Dermis microvascular lymphatic vessel endothelial cell (primary cell): ENCODE measurements at places on chromosomes 2 and 18. TPM values are rescaled to one million over a fixed set of nuclear protein-coding genes. Genes with fewer than 3 reads are reported as not detected.

GRCh38 chr2:236290742-236291425 is 26.7 kb upstream of the ASB18 start:
- DNase-seq: no peak

- no peak for DNase-seq
Observed at GRCh38 chr2:177625744-177626650, 233.4 kb downstream of the AGPS start.

DNA sequence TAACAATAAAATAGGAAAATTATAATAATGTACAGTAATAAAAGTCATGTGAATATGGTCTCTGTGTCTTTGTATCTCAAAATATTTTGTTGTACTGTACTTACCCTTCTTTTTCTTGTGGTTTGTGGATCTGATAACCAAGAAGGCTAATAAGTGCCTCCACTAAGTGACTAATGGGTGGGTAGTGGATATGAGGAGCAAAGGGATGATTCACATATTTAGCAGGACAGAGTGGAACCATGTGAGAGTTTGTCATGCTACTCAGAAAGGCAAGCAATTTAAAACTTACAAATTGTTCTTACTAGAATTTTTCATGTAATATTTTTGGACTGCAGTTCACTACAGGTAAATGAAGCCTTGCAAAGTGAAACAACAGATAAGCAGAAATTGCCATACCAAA is 1241.2 kb upstream of the CDH2 start:
- no peak for DNase-seq

Gene RAB6D
- under 0.01 TPM in 1 of 2 replicates, not detected in the other for total RNA-seq
